ENCODE measurements at places on chromosomes 2 and 18.

GRCh38 chr18:48124857-48125626 lies 194.6 kb upstream of the SMAD2 start:
- DNase-seq: no peak

- DNase-seq: peak; percentile 38
These were observed 1.1 kb upstream of the RNU4ATAC start for GRCh38 chr2:121529439-121530211.

- DNase-seq: no peak
These were observed 234.0 kb downstream of the LRRTM1 start for GRCh38 chr2:80070587-80070986.

- DNase-seq: no peak
These were observed 15.5 kb downstream of the SPATS2L start for GRCh38 chr2:200321780-200322534.

DNA sequence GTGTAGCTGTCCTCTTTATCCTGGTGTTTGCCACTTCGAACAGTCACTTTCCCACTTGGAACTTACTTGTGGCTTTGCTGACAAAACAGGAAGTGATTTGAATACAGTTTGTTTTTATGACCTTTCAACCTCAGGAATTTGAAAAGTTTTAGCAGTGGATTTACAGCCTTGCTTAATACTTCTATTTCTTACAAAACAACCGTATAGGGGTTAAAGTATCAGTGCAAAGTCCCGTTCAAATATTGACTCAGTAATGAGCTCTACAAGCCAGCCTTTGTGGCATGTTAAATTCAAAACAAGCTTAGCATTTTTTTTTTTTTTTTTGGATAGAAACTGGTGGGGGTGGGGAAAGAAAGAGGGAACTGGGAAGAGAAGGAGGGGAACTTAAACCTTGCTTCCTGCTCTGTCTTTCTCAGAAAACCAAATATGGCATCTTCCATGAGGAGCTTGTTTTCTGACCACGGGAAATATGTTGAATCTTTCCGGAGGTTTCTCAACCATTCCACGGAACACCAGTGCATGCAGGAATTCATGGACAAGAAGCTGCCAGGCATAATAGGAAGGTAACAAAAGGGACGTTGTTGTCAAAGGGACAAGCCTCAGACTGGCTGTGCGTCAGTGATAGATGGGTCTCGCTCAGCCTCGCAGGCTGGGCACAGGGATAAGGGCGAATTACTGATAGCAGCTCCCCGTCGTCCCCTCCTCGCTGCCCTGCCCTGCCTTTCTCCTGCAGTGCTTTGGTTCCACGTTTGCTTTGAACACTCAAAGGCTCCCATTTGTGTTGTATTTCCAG lies at the start of gene HNMT:
Gene HNMT, plus strand, starts transcription at position 408 of the 793 bp plus-strand sequence. Its CDS starts 19 bp downstream, at position 427.
- DNase-seq: peak; percentile 46

DNA sequence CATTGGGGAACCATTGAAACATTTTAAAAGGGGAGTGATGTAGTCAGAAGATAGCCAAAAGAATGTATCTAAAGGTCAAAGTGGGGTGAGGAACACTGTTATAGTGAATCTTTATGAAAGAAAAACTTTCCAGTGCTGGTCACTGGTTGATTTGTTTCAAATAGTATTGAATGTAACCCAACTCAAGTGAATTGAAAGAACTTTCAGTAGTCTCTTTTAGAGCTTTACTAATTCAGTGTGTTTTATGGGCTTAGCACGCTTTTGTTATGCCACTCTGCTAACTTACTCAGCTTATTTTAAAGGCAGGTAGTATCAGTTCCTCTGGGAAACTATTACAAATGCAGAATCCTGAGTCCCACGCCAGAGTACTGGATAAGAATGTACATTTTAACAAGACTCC lies 57.3 kb downstream of the GTF2A1L start:
- no peak for DNase-seq

DNA sequence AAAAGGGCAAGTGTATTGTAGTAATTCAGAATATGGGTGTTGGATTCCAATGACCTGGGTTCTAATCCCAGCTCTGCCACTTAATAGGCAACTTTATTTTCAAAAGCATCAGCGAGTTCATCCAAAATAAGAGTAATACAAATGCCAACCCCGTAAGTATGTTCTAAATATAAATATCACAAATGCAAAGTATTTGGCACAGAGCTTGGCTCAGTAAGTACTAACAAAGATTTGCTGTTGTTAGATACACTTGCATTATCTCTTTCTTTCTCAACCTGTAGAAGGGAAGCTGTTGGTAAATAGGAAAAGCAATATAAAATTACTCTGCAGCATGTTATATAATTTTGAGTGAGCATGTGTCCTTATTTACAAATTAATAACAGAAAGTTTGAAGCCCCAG lies 1302.6 kb upstream of the FAM98A start:
- no peak for DNase-seq

DNA sequence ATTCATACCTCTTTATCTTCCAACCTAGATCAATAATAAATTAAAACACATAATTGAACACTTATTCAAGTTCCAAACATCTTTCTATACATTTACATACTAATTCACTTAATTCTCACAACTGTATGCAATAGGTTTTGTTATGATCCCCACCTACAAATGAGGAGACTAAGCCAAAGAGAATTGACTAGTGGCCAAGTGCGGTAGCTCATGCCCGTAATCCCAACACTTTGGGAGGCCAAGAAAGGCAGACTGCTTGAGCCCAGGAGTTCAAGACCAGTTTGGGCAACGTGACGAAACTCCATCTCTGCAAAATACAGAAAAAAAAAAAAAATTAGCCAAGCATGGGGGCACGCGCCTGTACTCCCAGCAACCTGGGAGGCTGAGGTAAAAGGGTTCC lies 36.8 kb downstream of the KCNG3 start:
- DNase-seq: no peak

- no peak for DNase-seq
These were observed 116.0 kb downstream of the LIPG start for GRCh38 chr18:49677762-49678413.

GRCh38 chr2:196171946-196172345 lies 568 bp upstream of the STK17B start:
- DNase-seq: no peak

DNA sequence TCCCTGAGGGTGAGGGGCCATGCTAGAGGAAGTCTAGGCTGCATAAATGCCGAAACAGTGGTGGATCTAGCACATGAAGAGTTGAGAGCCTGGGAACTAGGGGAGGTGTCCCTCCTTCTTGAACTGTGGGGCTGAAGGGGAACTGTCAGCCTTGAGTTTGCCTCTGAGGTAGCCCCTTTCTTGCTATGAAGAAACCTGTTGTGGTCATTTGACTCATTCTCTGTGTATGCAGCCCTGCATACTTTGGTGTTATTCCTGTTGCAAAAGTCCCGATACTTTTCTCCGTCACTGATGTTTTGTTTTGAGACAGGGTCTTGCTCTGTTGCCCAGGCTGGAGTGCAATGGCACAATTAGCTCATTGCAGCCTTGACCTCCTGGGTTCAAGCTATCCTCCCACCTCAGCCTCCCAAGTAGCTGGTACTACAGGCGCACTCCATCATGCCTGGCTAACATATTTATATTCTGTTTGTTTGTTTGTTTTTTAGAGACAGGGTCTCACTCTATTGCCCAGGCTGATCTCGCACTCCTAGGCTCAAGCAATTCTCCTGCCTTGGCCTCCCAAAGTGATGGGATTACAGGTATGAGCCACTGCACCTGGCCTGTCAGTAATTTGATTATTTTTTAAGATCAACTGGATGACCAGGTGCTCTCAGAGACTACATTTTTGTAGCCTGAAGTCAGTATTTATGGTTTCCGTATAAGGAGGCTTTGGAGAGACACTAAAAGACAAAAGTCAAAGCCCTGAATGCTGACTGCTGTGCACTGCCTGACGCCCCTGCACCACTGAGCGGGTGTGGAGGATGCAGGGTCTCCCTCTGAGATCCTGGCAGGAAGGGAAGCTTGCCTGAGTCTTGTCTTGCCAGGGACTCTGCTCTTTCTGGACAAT lies 126.0 kb upstream of the MSH6 start:
- no peak for DNase-seq

DNA sequence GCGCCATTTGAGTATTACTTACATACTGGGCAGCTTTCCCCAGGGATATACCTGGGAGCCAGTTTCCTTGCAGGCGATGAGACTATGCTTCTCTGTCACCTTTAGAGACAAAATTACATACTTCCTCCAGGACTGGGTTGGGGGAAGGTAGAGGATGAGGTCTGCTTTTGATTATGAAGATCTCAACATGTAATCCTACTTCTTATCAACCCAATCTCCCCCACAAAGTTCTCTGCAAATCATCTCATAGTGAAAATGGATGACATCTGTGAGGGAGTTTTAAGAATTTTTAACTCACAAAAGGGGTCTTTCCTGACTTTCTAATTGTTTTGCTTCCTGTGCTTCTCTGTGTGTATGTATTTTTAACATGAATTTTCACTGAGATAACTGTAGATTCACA lies 81.9 kb downstream of the TMEM131 start:
- DNase-seq: no peak

GRCh38 chr2:212237350-212238095 lies 301.1 kb downstream of the ERBB4 start:
- DNase-seq: no peak

GRCh38 chr18:68147728-68148127 lies 567.2 kb downstream of the TMX3 start:
- no peak for DNase-seq

GRCh38 chr2:234963773-234964615 lies 12.2 kb downstream of the SH3BP4 start:
- DNase-seq: no peak

- no peak for DNase-seq
These were observed 119.2 kb downstream of the PTPRM start for GRCh38 chr18:7686278-7686677.

- no peak for DNase-seq
These were observed 44.2 kb downstream of the RRM2 start for GRCh38 chr2:10166676-10167292.

DNA sequence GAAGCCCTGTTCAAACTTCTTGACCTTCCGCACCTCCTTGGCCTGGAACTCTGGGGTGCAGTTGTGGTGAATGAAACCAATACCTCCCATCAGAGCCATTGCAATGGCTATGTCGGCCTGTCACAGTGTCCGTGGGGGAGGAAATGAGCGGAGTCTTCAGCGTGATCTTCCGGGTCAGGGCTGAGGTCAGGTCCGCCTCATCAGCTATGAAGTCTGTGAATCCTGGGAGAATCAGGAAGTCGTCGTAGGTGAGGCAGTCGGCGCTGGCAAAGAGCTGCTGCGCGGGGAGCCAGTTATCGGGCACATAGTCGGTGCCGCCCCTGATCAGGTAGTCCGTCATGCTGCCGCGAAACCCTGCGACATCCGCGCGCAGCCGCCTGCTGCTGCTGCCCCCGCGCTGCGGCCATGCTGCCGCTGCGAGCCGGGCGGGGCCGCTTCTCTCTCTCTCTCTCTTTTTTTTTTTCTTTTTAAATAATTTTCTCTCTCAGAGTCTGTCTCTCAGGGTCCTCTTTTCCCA lies 154.1 kb upstream of the ZSWIM2 start:
- DNase-seq: no peak

- no peak for DNase-seq
These were observed 31.8 kb upstream of the CCL20 start for GRCh38 chr2:227781841-227782240.

GRCh38 chr2:47041063-47041462 lies 114.0 kb downstream of the STPG4 start:
- no peak for DNase-seq

DNA sequence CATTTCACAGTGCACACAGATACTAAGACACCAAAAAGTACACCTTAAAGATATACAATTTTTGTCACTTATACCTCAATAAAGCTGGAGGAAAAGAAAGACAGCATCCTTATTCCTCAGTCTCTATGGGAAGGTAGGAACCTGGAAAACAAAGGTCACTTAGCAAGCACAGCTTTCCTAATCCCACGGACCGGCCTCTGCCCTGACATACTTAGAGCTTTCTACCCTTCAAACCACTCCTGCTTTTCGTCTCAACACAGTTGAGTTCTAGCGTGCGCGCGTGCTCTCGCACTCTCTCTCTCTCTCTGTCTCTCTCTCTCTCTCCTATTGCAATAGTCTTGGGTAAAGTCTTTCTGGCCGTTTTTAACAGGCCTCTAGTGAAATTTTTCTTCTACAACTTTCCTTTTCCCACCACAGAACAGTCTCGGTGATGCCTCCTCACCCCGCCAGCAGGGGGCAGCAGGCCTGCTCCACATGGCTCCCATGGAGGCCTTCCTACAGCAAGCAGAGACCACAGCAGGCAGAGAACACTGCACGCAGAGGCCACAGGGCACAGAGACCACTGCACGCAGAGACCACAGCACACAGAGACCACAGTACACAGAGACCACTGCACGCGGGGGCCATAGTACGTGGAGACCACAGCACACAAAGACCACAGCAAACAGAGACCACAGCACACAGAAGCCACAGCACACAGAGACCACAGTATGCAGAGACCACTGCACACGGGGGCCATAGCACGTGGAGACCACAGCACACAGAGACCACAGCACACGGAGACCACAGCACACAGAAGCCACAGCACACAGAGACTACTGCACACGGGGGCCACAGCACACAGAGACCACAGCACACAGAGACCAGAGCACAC lies 106.9 kb downstream of the FBXO15 start:
- DNase-seq: no peak

DNA sequence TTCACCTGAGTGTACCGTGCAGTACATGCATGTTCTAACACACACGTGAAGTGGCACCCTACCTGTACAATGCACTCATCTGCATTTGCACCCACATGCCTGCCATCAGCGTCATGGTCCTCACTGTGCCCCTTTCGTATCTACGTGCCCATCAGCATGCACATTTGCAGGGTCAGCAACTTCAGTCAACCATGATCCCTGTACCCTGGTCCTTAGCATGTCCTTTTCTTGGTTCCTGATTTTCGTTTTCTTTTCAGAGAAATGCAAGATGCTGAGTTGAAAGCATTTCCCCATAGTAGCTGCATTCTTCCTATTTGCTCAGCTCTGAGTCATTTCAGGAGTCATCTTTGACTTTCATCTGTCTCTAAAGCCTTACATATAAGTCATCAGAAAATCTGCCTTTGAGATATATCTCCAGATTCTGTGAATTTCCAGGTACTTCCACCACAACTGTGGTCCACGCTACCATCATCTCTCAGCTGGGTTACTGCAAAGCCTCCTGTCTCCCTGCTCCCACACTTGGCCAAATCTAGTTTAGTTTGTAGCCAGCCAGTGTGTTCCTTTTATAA lies 14.7 kb upstream of the PUM2 start:
- no peak for DNase-seq

Measured in DMS153 (cell line).